ENCODE measurements at places on chromosomes 6 and 20.

DNA sequence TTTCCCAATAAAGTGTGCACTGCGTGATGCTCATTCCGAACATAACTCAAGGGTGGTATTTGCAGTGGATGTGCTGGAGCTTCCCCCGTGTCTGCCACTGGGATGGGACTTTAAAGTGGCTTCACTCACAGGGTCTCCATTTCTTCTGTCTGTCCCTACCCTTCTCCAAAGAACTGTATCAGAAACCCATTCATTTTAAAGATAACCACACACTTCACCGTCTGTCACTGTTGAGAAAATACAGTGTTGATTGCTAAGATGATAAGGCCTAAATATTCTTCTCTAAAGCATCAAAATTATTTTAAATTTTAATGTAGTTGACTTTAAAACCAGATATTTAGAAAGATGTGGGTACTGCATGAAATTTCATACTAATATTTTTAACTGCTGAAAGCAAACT is 161.4 kb downstream of the TMEM242 start:
- no peak for DNase-seq

DNA sequence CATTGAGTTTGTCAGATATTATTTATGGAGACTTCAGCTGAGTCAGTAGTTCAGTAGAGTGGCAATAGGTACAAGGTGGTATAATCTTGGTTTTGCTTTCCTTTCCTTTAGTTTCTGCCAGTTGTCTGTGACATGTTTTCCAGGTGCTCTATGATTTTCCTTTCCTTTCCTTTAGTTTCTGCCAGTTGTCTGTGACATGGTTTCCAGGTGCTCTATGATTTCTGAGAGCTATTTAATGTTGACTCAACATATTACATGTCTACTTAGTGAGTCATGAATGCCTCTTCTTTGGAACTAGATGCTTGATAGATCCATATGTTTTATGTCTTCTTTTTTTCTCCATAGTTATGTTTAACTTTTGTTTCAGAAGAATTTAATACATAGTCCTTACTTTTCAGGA is 186.4 kb upstream of the DEFB112 start:
- DNase-seq: no peak

- no peak for DNase-seq
Measured at GRCh38 chr6:15493437-15494168, 169.2 kb downstream of the DTNBP1 start.

- DNase-seq: no peak
Measured at GRCh38 chr20:50146214-50146613, 7.3 kb downstream of the PEDS1 start.

DNA sequence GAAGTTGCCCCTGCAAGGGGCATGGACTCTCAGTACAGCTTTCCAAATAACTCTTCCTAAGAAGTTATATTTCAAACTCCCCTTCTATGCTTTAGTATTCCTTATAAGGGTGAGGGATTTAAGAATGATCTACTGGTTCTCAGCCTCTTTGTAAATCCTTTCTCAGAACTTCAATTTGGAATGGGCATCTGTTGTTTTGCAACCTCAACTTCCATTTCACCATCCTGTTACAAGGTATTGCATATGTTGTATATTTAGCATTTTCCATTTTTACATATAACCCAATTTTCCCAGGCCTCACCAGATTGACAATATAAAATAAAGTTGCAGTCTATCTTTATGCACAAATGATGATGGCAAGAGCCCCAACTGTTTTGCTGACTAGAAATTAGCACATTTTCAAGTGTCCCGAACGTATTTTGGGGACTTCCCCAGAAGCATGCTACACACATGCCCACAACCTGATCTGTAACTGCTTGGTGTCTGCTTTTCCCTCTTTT is 154.9 kb upstream of the CARMIL1 start:
- no peak for DNase-seq

DNA sequence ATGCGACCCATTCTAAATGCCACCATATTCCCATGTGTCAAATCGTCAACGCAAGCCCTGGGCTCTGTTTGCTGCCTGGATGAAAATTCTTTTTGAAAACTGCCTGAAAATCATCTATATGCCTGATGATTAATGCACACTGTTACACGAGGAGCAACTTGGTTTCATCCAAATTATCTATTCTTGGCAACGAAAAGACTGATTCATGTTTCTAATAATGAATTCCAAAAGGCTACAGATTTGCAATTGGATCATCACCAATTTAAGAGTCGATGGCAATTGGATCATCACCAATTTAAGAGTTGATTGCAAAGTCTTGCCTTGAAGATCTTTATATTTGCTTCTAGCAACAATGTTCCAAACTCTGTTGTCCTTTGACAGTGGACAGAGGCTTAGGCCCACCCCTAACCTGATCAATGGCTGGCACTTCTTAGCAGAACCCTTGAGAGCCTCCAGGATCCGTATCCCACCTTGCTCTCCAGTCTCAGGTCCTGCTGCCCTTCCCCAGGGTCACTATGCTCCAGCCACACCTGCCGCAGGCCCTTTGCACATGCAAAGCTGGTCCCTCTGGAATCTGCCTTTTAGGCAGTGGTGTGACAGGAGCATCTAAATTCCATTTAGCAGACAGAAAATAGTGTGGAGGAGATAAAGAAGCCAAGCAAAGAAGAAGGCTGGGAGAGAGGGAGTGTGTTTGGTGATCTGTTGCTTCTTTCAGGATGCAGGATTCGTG is 460.9 kb upstream of the SULF2 start:
- no peak for DNase-seq

- peak; percentile 1 for DNase-seq
Measured at GRCh38 chr6:25596928-25597818, 54.8 kb upstream of the SCGN start.

- DNase-seq: peak; percentile 62
Measured at GRCh38 chr20:10672624-10673127, 1.1 kb downstream of the JAG1 start.

DNA sequence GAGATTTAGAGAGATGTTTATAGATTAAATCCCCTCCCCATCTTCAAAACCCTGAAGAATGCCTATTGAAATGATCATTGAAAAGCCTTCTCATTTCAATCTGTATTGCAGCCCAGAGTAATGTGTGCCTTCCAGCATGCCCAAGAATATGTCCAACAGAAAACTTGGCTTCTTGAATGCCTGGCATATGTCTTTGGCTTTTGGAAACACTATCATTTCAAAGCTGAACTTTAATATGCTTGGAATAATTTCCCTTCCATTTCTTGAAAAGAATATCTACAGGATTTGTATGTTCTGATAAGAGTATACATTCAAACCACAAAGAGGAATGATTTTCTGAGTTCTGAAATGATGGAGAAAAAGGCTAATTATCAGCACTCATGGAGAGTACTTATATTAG is 11.9 kb upstream of the PBOV1 start:
- DNase-seq: no peak

GRCh38 chr20:61203320-61203719 is 48.7 kb upstream of the CDH4 start:
- DNase-seq: no peak

DNA sequence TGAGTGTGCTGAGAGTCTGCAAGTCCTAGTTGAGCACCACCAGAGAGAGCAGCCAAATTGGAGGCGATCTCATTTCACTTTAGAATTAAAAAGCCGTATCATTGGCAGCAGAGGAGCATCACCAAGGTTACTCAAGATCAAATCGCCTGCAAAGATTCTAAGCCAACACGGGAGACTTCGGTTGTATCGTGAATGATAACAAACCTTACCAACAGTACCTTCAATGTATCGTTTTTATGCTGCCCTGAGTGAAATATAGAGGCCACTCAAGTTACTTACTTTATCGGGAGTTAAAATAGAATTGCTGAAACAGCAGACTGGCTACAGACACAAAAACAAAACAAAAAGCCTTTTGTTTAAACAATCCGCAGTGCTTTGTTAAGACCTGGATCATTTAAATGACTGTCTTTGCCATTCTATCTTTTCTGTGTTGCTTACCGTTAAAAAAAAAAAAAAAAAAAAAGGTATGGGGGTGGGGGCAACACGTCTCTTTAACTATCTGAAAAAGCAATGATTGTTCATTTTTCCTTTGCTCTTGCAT is 14.2 kb downstream of the NHSL1 start:
- DNase-seq: peak; percentile 36

DNA sequence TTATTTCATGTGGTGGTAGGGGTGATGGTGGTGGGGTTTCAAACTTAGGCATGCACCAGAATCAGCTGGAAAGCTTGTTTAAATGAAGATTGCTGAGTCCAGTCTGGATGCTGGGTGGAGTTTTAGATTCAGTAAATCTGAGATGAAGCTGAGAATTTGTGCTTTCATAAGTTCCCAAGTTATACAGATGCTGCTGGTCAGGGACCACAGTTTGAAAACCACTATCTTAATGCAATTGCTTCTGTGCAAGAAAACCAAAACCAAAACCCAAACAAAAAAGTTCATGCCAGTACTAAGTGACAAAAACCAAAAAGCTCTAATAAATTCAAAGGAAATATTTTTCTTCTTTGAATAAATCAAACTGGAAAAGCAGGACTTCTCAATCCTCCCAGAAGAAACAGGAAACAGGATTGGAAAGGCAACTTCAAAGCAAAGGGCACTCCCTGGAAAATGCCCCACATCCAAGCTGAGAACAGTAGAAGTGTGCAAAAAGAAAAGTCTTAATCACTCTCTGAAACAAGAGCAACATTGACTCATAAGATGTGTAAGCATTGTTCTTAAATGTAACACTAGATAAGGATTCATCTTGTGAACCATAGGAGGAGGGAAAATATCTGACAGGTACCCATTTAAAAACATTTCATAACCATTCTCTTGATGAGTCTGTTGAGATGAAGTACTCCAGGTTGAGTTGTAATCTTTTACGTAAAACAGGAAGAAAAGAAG is 481.5 kb upstream of the HSF2 start:
- DNase-seq: peak; percentile 57

DNA sequence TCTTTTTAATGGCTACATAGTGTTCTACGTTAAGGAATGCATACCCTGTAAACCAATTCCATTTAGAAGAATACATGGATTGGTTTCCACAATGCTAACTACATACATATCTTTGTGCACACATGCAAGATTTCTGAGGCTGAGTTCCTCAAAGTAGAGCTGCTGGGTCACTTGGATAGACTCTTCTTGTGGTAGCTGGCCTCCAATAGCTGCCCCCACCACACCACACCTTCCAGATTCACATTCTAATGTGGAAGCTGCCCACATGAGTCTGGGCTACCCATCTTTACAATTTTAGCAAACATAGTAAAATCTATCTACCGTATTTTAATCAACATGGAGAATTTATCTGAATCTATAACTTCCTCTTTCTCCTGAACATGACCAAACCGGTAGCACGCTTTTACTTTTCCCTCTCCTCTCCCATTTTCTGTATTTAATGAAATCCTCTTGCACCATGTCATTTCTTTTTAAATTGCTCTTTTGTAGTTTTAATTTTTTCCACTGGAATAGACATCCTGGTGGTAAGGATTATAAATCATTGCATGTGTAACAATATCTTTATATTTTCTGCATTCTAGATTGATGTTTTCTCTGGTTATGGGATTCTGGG is 74.7 kb upstream of the CITED2 start:
- no peak for DNase-seq

GRCh38 chr6:158591134-158591809 is 31.4 kb downstream of the TMEM181 start:
- DNase-seq: no peak

DNA sequence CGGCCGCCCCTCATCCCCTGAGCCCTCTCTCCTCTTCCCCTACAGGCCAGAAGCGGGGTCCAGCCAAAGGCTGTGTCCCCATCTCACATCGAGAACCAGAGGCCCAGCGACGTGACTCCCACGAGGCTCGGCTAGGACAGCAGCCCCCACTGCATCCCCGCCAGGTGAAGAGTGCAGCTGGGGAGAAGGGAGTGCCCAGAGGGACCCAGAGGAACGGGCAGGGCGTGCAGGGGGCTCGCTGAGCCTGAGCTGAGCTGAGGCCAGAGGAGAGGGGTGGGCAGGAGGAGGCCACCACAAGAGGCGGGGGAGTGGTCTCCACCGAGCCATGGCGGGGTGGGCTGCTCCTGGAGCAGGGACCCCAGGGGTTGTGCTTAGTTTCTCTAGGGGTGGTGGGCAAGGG is 32.6 kb downstream of the KCNQ2 start:
- no peak for DNase-seq

DNA sequence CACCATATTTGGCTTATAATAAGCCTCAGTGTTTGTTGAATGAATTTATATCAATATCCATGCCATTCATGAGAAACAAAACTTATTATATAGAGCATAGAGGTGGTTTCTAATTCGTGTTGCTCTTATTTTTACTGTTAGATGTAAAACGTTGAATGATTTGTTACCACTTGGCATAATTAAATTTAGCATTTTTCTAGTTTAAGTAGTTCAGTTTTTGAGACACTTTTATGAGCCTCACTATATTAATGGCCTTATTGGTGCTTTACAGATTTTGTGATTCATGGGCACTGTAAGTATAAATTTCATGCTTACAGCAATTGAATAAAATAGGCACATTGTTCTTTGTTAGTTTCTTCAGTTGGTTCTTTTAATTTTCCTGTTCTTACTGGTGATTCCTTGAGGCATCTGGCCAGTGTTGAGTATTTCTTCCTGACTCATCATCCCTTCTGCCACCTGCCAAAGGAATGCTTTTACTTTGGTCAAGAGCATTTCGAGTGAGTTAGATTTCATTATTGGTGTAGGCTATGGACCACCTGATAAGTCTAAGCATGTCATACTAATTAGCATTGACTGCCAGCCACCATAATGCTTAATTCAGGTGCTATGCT is 34.8 kb downstream of the CDKAL1 start:
- peak; percentile 20 for DNase-seq

GRCh38 chr20:43863821-43864544 is 50.7 kb upstream of the TOX2 start:
- peak; percentile 16 for DNase-seq

DNA sequence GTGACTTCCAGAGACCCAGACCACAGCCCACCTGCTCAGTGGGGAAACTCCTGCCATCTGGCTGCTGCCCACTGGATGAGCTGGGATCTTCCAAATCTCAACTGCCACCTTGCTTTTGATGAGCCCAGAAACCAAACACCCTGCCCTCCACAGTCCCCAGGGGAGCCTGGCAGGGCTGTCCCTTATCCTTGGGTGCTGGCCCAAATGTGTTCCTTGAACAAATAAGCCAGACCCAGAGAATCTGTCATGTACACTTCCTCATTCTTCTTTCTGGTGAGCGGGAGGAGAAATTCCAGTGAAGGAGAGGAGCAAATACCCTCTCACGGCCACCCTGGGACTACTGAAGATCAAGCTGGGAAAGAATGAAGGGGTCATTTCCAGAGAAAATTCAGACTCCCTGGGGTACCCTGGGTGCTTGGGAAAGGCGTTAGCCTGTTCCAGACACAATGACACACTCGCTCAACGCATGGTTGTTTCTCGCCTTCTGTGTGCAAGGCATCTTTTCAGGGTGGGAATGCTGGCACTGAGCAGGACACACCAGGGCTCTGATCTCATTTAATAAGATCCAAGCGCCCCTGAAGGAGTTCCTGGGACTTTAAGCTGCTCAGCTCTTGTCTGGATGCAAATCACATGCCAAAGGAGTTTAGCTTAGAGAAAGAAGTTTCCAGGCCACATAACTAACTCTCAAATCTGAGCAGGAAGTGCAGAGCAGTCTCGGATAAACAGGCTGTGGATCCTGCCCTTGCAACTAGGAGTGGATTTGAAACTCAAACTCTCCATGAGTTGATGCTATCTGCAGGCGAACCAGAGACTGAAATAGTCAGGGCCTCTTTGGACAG is 38.5 kb downstream of the PXDC1 start:
- DNase-seq: no peak

- DNase-seq: no peak
Measured at GRCh38 chr6:163608204-163608644, 193.7 kb downstream of the QKI start.

Measured in fibroblast of the aortic adventitia (primary cell).